ENCODE measurements at places on chromosomes 11 and 22.
A peak's percentile ranks its signal among the peaks of the same experiment; 100 is the strongest.

- DNase-seq: no peak
Observed at GRCh38 chr11:113637636-113638035, 68.5 kb downstream of the TMPRSS5 start.

GRCh38 chr11:113329725-113330124, 15.3 kb downstream of the TTC12 start:
- no peak for DNase-seq

DNA sequence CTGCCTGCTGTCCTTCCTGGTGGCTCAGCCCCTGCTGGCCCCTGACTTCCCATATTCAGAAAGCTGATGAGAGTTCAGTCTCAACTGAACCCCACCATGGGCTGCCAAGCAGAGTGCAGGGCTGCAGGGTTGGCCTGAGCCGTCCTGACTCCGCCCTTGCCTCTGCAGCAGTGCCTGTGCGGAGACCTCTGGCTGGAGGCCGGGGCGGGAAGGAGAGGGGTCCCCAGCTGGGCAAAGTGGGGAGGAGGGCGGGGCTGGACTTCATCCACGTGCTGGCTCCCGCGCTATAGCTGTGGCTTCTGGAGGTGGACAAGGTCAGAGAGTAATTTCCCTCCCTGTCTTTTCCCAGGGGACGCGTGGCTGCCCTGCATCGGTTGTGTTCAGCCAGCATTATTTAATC, 13.6 kb downstream of the GLB1L3 start:
- DNase-seq: no peak

DNA sequence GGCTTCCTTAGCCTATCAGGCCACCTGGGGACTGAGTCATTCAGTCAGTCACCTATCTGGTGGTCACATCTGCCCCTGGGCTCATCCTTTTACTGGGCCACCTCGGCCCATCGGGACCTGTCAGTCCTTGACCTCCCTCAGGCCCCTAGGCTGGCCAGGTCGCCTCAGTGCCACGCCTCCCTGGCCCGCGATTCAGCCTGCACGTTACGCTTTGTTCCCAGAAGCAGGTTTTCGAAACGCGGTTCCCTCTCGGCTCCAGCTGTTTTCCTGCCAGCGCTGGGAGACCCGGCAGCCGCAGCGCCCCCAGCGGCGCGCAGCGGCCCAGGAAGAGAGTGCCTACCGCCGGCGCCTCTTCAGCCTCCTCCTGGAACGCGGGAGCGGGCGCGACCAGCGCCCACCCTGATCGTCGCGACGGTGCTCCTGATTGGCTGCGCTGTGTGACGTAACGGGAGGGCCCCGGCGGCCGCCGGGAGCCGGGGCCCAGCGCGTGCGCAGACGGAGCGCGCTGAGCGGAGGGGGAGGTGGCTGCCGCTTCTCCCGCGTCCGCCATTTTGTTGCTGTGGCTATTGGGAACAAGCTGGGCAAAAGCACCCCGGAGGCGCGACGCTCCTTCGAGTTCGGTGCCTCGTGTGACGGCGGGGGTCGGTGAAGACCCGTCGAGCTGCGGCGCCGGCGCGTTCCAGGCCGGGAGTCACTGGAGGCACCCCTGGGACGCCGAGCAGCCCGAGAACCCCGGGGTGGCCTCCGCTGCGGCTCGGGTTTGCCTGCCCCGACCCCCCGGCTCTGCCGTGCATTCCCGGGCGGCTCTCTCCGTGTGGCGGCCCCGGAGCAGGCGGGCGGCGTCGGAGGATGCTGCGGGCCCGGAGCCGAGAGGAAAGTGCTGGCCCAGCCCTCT, at the start of gene CRKL:
TSS of gene CRKL (plus strand) at position 492 of the 895 bp plus-strand sequence. CDS start 528 bp downstream, outside the sequence.
- peak; percentile 86 for DNase-seq

- DNase-seq: peak; percentile 42
Observed at GRCh38 chr11:43825217-43825816, 55.3 kb upstream of the ALKBH3 start.

DNA sequence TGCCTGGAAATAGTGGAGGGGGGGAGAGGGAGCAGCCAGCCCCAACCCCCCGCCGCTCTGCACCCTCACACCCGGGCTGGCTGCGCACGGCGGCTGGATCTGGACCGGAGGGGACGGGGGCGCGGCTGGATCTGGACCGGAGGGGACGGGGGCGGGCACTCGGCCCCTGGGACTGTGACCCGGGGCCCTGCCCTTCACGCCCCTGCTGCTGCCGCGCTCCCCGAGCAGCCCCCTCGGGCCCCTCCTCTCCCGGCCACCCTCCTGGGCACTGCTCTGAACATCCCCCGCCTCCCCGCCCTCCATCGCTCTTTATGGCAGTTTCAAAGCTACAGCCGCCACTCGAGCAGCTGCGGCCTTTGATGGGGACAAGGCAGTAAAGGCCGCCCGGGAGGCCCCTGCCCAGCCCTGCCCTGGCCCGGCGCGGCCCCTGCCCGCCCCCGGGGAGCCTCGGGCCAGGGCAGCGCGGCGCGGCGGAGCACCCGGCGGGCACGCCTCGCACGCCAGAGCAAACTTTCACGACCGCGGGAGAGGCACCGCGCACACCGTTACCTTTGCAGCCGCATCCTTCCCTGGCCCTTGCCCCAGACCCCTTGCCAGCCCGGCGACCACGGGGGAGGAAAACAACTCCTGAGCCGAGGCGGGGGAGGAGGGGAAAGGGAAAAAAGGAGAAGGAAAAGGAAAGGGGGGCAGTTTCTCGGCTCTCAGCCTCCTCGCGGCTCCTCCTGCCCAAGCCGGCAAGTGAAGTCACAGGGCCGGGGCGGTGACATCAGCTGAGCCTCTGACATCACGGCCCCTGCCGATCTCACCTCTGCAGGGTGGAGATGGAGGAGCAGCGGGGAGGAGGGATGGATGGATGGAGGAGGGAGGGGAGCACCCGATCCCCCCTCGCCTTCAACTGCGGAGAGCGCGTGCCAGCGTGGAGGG, 13.1 kb upstream of the TCF20 start:
- DNase-seq: no peak

- peak; percentile 33 for DNase-seq
Observed at GRCh38 chr11:108511851-108512474, 13.8 kb upstream of the POGLUT3 start.

GRCh38 chr11:2651826-2652271, 47.9 kb downstream of the KCNQ1OT1 start:
- no peak for DNase-seq

GRCh38 chr11:121630041-121630440, 177.3 kb upstream of the SORL1-AS1 start:
- peak; percentile 58 for DNase-seq

Measured in A172 (cell line).